ENCODE measurements at places on chromosomes 5 and 9.

DNA sequence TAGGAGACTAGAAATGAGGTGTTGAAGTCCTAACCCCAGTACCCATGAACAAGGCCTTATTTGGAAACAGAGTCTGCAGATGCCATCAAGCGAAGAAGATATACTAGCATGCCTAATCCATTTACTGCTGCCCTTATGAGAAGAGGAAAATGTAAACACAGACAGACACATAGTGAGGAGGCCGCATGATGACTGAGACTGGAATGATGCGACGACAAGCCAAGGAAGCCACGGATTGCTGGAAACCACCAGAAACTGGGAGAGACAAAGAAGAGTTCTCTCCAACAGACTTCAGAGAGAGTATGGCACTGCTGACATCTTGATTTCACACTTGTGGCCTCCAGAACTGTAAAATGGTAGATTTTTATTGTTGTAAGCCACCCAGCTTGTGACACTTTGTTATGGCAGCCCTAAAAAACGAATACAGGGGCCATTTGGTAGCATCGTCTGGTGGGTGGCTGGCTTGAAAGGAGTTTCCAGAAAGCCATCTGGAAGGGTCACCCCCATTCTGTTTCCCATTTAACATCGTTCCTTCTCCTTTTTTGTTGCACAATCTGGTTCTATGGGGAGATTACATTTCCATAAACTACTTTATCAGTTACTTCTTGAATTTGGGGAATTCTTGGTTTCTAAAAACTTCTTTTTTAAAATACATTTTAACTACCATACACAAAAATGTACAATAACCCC lies 193.1 kb downstream of the HSD17B3 start:
- no peak for DNase-seq

DNA sequence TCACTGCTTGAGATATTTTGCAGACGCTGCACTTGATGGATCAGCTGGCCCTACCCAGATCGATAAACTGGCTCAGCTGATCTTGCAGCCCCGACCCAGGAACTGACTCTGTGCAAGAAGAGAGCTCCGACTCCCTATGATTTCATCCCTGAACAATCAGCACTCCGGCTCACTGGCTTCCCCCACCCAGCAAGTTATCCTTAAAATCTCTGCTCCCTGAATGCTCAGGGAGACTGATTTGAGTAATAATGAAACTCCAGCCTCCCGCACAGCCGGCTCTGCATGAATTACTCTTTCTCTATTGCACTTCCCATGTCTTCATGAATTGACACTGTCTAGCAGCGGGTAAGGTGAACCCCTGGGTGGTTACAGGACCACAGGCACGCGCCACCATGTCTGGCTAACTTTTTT lies 16.9 kb upstream of the NANS start:
- DNase-seq: no peak

GRCh38 chr5:159855476-159856191 lies 60.6 kb upstream of the ADRA1B start:
- DNase-seq: no peak

- no peak for DNase-seq
These were observed 54.0 kb downstream of the AOPEP start for GRCh38 chr9:94780516-94780950.

DNA sequence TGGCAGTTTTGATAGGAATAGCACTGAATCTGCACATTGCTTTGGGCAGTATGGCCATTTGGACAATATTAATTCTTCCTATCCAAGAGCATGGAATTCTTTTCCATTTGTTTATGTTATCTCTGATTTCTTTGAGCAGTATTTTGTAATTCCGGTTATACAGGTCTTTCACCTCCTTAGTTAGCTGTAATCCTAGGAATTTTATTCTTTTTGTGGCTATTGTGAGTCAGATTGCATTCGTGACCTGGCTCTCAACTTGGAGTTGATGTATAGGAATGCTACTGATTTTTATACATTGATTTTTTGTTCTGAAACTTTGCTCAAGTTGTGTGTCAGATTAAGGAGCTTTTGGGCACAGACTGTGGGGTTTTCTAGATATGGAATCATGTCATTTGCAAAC lies 24.0 kb downstream of the TMEM161B start:
- DNase-seq: no peak

DNA sequence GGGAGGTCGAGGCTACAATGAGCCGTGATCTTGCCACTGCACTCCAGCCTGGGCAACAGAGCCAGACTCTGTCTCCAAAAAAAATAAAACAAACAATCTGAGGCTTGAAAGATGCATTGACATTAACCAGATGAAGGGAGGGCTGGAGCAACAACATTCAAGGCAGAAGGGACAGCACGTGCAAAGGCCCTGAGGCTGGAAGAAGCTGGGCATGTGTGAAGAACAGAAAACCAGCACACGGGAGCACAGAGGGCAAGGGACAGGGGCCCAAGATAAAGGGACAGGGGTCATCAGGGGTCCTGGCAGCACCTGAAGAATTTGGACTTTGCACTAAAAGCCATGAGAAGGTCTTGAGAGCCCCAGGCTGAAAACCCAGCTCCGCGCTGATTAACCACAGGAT lies 3.3 kb downstream of the PTGES start:
- no peak for DNase-seq

DNA sequence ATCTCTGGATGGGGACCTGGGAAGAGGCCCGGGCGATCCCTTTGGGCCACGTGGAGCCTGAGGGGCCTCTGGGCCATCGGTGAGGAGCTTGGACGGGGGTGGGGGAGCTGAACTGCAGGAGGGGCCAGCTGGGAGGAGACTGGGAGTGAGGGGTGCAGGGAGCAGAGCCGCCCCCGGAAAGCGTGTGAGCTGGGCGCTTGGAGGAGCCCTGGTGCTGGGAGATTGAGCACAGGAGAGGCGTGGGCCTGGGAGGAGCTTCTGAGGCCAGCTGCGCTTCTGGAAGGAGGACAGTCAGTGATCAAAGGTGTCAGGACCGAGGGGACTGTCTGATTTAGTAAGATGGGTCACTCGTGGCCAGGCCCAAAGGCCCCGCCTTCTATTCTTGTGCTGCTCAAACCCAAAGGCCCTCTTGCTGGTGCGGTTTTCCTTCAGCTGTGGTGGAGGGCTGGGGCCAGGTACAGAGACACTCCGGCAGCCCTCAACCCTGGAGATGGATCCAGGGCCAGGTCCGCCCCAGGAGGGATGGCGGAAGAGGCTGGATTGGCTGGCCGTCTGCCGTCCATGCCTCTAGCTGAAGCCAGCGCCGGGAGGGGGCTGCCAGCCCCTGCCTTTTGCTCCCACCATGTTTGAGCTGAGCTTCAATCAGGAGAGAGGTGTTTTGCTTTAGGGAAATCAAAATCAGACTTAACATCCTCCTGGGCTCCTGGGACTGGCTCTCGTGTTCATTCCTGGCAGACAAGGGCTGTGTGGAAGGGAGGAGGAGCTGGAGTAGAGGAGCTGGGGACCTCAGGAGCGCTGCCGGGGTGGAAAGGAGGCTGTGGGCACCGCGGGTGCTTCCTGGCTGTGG lies 21.6 kb downstream of the NCS1 start:
- DNase-seq: no peak

GRCh38 chr5:134541736-134542376 lies 16.4 kb downstream of the JADE2 start:
- DNase-seq: no peak

DNA sequence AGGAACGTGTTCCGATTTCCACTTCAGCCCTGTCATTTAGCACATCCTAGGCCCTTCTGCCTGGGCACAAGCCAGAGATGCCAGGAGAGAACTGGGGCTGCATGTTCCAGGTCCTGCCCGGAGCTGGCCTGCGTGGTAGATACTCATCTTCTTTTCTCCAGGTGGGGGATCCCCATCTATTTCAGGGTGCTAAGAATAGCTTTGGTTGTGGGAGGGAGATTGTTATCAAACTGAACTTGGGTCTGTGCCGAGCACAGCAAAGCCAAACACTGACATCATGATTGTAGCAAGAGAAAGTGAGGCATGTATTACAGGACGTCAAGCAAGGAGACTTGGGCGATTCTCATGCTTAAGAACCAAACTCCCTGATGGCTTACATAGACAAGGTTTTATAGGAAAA lies 18.2 kb downstream of the C9orf153 start:
- DNase-seq: no peak

DNA sequence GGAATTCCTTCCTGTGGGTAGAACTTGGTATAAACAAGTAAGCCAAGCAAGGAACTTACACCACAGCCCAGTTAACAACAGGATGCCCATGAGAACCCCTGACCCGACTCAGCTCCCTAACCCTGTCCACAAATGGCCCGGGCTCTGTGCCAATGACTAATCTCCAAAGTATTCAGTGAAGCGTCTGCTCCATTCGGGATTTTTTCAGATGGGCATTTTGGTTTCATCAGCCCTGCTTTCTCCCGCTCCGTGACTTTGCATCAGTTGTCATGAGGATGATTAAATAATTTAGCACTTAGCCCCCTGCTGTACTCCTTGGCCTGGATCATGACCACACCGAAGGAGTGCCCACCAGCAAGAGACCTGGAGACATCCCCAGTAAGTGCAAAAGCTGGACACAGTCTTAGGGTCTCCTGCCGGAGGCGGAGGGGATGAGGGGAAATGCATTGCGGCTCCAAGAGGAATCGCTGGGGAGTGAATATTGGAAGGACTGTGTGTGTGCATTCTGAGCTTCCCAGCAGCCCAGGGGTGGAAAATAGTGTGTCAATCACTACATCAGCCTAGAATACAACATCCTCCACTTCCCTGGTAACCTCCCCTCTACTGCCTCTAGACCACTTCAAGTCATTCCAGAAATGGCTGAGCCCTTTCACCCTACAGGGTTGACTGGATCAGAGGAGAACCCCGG lies 41.4 kb upstream of the DNAH5 start:
- no peak for DNase-seq

GRCh38 chr5:74433255-74433895 lies 207.2 kb downstream of the ENC1 start:
- peak; percentile 11 for DNase-seq

DNA sequence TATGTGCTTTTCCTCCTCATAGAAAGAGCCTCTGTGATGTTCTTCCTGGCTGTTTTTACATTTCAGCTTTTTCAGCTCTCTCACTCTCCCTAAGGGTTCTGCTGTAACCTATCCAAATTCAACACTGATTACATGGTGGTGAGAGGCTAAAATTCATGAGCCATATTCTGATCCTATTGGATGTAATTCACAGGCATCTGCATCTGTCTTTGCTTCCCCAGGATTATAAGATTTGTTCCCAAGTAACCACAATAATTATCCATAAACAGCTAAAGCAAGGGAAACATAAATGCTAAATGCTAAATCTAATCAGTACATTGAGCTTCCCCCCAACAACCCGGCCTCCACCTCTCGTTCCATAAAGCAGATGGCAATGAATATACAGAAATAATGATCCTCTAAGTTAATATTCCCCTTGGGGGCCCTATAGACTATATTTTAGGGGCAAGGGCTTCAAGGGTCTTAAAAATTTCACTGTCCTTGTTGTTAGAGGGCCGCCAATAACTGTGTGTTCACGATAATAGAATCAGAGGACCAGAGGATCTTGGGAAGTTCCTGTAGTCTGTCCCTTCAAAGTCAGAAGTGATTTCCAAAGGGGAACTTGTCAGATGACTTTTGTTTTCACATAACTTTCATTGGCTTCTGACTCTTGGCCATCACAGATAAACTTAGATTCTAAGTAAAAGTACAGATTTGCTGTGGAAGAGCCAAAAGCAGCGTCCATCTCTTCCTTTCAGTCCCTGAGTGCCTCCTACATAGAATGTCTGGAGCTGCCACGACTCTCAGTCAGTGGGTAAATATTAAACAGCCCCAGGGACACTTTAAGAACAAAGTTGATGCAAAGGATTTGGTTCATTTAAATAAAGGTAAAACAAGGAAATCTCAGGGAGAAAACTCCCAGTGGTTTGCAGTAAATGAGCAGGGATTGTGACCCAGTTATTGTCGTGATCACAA lies 125.6 kb downstream of the ALDH1A1 start:
- no peak for DNase-seq

- peak; percentile 32 for DNase-seq
These were observed at the start of gene IRX2 for GRCh38 chr5:2751592-2752021. TSS of gene IRX2 (minus strand) at chr5:2751677. CDS start at chr5:2751413, 264 bp downstream.

DNA sequence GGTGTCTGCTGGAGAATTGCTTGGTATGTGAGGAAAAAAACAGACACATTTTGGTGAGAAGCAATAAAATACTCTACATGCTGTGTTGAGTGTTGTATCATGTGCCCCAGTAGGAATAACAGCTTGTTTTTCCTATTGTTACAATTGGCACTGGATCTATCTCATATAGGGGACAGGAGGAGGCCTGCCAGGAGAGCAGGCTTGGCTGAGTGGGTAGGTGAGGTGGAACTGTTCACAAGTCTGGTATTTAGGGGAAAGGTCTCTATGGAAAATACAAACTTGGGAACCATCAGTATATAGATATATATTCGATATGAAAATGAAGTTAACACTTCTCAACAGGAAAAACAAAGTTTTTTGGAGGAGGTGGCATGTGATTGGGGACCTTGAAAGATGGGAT lies 9.5 kb upstream of the SH3TC2 start:
- no peak for DNase-seq

DNA sequence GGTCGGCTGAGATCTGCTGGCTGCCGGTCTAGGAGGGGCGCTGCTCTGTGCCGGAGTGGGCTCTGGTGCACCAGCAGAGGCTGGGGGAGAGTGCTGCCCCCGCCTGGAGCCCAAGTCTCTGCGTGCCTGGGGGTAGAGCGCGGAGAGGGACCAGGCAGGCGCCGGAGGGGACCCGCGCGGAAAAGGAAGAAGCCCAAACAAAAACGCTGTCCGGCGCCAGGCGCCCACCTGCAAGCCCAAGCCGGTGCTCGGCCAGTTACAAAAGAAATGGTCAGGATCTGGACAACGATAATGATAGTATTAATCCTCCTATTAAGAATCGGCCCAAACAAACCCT lies 571 bp upstream of the S1PR3 start:
- no peak for DNase-seq

GRCh38 chr9:130707225-130707976 lies 13.8 kb downstream of the EXOSC2 start:
- peak; percentile 36 for DNase-seq

DNA sequence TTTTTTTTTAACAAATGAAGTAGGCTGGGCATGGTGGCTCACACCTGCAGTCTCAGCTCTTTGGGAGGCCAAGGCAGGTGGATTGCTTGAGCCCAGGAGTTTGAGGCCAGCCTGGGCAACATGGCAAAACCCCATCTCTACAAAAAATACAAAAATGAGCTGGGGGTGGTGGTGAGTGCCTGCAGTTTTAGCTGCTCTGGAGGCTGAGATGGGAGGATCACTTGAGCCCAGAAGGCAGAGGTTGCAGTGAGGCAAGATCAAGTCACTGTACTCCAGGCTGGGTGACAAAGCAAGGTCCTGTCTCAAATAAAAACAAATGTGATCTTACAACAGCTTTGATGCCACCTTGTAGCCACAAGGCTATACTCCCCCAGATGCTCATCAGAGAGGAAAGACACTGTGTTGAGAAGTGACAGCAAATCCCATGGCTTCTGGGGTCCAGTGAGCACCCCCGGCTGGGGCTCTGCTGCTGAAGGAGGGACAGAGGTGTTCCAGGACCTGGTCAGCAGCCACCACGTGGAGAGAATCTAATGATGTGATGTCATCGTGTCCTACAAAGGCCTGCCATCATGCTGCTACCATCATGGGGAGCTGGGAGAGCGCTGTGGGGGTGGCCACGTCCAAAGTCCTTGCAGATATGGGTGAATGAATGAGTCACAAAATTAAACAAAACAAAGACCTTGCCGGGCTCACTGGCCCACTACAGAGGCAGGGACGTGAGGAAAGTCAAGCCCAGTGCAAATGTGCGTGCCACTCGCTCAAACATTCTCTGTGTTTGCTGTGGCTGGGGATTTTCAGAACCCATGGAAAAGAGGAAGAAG lies 60.7 kb downstream of the PRRT1B start:
- DNase-seq: no peak
